ENCODE measurements at places on chromosomes 7 and 10.

DNA sequence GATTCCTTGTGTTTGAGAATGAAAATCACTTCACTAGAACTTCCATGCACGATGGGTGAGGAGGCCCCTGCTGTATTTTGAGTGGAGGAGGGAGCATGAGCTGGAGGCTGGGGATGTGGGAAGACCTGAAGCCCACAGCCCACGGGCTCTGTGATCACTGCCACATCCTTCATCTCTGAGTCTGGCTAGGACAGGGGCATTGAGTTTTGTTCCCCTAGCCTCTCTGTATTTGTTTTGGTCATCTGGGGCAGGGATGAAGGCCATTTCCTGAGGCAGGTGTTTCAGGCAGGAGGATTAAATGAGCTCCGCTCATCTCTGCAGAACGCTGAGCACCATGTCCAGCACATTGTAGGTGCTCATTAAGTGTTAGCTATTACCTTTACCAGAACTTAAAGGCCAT is 293.6 kb downstream of the GLRX3 start:
- DNase-seq = no peak

DNA sequence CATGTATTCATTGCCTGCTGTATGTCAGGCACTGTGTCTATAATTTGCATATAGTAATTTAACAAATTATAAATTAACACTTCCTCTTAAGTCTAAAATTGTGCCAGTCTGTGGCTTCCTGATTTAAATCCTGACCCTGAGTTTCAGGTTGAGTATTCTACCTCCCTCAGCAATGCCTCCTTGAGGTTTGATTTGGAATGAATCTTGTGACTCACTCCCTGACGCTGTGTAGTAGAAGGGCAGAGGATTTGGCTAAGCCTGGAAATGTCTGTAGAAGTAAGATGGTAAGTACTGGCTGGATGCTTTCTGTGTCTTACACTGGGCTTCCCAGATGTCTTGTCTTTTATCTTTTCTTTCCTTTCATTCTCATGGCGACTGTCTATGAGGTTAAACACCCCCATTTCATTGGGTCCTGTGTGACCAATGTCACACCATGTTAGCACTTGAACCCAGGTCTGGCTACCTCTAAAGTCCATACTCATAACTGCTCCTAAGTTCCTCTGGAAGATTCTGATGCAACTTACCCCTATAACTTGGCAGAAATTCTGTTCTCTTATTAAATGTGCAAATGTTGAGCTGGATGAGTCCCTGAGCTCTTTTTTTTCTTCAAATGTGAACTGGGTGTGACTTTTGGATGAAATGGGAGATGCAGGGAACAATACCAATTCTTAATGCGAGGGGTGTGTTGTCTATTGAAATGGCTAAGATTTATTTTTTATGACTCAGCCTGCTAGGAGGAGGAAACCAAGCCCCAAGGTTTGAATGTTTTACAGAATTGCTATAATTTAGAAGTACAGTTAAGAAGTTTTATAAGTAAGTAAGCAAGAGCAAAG is 48.5 kb downstream of the PLCE1 start:
- DNase-seq = no peak

DNA sequence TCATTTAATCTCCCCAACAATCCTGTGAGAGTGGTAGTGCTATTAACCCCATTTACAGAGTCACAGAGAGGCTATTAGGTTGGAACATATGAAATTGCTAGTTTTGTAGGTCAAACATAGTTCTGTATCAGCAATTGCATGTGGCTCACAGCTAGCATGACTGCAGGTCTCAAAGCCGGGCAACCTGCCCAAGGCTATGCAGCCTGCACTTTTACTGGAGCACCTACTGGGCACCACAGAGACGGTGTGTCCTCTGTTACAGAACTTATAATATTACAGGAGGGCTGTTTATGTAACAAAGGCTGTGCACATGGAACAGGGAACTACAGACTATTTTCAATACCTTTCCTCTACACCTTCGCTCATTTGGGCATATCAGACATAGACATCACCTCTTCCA is 355.8 kb downstream of the RPS24 start:
- DNase-seq = no peak

DNA sequence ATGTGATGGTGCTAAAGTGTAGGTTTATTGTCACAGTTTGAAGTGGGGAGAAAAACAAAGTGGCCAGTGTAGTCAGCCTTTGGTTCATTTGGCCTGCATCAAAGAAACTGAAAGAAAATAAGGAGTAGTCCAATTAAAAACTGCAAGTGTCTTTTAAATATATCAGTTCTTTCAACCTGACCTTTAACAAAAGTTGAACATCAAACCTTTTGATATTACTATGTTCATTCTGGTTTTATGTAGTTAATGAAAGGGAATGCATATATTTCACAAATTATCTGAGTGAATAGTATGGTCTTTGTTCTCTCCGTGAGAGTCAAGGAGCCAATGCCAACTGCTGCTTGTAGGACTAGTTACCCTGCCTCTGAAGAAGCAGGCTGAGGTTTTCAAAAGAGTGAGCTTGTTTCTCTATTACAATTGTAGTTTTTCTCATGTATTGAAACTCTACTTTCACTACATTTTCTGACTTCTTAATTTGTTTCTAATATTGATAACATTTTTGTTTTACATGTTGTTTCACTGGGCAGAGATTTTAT is 1160.8 kb upstream of the LRRTM3 start:
- no peak for DNase-seq

DNA sequence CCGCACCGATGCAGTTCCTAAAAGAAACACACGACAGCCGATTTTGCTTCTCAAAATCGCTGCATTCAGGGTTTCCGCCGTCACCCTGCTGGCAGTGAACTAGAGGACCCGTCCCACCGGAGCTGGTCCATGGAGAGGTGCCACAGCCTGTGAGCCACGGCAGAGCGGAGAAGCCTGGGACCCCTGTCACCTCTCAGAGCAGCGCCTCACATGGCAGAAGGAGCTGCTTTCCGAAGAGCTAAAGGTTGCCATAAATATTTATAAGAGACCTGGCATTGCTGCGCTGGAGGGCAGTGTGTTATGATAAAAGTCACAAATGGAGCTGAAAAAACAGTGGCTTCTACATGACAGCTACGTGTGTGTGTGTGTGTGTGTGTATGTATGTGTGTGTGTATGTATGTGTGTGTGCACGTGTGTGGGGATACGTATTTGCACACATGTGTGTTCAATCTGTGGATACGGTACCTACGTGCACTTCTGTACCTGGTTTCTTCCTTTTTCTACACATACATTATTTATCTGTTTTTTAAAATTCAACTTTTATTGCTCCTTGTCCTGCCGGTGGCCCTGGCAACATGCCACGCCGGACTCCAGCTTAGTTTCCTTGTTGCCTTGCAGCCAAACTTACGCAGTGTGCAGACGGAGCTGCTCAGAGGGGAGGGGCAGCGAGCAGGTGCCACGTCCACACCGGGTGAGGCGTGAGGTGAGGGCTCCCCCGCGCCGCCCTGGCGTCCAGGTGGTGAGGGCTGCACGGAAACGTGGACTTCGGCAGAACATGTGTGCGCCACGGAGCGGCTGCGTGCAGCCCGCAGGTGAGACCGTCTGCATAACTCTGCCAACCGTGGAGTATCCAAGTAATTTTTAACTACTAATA is 115.2 kb upstream of the PITRM1 start:
- no peak for DNase-seq

DNA sequence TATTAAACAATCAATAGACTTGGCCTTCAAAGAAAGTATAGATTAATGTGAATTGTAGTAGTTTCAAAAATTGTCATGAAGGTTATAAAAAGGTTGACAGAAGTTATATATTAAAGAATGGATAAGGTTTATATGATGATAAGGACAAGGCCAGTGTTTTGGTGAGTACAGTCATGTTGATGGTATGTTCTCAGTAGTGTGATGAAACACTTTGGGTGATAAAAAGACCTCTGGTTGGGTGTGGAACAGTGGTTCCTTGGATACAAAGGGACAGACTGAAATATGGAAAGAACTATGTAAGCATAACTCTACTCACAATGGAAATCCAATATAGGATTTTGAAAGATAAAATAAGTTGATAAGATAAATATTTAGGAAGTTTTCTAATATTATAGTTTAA is 866.3 kb downstream of the ANKRD7 start:
- no peak for DNase-seq

GRCh38 chr10:88395677-88396076 is 187.4 kb downstream of the RNLS start:
- DNase-seq = no peak

GRCh38 chr7:90655566-90655965 is 59.4 kb downstream of the CDK14 start:
- DNase-seq = no peak

GRCh38 chr7:131521651-131522163 is 34.7 kb downstream of the PODXL start:
- DNase-seq = no peak

GRCh38 chr7:140423501-140423900 is 19.6 kb downstream of the RAB19 start:
- no peak for DNase-seq

DNA sequence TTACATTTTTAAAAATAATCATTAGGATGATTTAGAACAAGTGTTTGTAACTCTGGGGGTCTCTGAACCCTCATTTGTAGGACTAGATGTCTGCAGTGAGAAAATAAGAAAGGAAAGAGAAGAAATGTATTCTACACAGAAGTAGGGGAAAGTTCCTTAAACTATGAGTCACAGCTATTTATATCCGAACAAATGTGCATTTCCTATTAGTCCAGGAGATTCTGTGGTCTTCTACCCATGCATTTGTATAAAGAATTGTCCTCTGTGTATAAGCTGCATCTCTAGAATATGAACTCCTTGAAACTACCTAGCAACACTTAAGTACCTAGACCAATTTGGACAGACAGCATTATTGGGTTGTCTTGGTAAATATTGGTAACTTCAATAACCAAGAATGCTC is 15.9 kb upstream of the CD36 start:
- no peak for DNase-seq

Data from iPS DF 6.9 (cell line).